NCI-H146 (cell line): ENCODE measurements at places on chromosomes 11 and 22.

GRCh38 chr11:76205252-76206076 lies 838 bp downstream of the WNT11 start:
- DNase-seq = no peak

DNA sequence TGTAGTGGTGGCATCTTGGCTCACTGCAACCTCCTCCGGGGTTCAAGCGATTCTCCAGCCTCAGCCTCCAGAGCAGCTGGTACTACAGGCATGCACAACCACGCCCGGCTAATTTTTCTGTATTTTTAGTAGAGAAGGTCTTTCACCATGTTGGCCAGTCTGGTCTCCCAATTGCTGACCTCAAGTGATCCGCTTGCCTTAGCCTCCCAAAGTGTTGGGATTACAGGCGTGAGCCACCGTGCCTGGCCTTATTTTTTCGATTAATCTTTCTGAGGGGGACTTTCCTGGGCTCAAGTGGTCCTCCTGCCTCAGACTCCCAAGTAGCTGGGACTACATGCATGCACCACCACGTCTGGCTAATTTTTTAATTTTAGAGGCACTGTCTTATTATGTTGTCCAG lies 5.6 kb downstream of the SNU13 start:
- no peak for DNase-seq

- DNase-seq = no peak
Measured at GRCh38 chr11:108693852-108694251, 29.0 kb downstream of the DDX10 start.

DNA sequence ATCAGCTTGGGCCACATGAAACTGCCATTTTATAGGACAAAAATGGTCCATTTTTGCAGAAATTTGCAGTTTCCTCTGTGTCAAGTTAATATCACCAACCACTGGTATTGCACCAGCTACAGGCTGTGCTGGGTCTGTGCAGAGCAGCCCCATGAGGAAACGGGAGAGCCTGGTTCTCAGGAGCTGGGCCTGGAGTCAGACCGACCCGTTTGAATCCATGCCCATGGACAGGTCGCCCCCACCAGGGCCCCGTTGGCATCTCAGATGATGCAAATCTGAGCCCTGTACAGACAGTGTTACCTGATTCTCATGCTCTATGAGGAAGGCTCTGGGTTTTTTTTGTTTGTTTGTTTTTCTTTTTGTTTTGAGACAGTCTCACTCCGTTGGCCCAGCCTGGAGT lies 9.8 kb upstream of the SEC14L6 start:
- DNase-seq = no peak

DNA sequence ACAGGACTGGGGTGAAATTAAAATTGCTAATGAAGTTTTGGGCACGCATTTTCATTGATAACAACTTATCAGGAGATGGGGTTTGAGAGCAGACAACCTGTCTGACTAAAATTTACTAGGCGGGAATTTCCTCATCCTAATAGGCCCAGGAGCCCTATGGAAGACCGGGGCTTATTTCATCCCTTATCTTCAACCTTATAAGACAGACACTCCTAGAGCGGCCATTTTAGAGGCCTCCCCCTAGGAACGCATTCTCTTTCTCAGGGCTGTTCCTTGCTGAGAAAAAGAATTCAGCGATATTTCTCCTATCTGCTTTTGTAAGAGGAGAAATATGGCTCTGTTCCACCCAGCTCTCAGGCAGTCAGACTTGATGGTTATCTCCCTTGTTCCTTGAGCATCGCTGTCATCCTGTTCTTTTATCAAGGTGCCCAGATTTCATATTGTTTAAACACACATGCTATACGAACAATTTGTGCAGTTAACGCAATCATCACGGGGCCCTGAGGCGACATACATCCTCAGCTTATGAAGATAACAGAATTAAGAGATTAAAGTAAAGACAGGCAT lies 39.3 kb upstream of the ZC3H12C start:
- no peak for DNase-seq

DNA sequence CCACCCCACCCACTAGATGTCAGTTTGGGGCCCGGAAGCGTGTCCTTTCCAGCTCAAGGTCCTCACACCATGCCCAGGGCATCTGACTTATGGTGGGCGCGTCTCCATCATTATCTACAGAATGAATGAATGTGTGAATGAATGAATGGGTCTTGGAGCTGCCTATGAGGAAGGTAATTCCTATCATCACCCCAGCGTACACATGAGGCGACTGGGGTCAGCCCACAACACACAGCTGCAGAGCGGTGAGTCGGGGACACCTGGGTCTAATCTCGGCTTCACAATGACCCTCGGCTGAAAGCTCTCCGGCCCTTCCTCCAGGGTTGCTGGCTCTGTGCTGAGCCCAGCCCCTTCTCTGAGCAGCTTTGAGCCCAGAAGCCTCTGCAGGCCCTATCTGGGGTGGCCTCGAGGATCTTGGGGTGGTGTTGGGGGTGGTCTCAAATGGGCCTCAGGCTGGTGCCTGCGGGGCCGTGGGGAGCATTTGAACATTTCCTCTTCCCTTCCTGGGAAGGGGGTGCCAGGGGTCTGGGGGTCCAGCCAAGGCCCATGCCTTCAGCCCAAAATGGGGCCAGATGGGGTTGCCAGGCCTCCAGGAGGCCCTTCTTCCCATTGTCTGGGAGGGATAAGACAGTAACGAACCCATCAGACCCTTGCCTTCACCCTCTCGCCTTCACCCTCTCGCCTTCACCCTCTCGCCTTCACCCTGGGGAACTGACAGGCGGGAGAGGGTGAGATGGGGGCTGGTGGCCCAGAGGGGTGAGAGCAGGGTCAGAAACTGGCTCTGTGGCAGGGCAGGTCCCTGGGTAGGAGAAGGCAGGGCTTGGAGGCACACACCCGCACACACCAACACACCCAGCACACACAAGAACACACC lies 82.4 kb downstream of the MYEOV start:
- no peak for DNase-seq
